ENCODE measurements at places on chromosomes 6 and 20.

DNA sequence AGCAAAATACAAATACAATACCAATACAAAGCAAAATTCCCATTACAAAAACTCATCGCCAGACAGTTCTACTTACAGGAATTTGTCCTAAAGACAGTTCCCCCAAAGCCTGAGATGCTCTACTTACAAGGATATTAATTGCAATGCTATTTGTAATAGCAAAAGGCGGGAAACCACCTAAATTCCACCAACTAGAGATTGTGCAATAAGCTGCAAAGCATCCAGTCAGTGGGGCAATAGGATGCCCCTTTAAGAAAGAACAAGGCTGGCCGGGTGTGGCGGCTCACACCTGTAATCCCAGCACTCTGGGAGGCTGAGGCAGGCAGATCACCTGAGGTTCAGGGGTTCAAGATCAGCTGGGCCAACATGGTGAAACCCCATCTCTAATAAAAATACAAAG, 39.1 kb downstream of the FAM209B start:
- no peak for DNase-seq

DNA sequence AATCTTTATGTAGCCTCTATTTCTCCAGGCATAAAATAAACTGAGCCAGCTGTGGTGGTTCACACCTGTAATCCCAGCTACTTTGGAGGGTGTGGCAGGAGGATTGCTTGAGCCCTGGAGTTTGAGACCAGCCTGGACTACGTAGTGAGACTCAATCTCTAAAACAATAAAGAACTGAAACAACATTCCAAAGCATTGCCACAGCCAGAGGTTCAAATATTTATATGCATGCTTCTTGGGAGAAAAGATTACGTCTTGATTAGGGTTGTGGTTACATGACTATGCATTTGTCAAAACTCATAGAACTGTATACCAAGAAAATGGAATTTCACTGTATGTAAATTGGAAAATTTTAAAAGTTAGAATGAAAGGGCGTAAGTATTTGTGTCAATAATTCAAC, 27.7 kb upstream of the PAX1 start:
- DNase-seq = no peak

DNA sequence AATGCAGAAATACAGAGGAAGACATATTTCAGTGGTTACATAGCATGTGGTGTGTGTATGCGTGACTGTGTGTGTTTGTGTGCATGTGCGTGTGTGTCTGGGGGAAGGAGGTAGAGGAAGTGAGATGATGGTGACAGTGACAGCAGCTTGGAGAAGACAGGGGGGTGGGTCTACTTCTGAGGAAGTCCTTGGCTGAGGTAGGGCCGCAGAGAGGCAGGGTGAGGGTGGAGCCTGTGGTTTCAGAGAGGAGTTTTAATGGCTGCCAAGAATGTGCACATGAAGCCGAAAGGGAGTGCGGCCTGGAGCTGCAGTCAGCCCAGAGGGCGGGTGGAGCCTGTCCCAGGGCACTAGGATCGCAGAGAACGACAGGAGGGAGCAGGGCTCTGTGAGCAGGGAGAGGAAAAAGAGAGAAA, 22.7 kb upstream of the RNF24 start:
- peak; percentile 62 for DNase-seq

GRCh38 chr20:1402149-1402548, 9.3 kb upstream of the FKBP1A start:
- no peak for DNase-seq

DNA sequence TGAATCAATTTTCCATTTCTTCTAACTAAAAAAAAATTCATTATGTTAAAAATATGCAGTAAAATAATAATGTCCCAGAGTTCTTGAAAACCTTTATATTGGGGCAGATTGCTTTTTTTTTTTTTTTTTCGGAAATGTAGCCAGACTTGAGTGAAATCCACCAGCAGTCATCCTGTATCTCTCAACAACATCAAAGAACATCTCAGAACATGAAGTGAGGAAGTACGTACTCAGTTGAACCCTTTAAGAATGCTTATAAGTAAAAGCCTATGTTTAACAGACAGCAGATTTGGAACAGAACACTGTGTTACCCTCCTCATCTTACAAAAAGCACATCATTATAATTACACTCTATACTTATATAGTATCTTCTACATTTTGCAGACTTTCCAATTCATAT, 51.0 kb upstream of the SUPT3H start:
- DNase-seq = no peak
